ENCODE measurements at places on chromosomes 13 and 19. TPM values are rescaled to one million over a fixed set of nuclear protein-coding genes. Genes with fewer than 3 reads are reported as not detected.

The GPR12 gene
- not detected for polyA plus RNA-seq

The NLRP11 gene
- polyA plus RNA-seq, result not detected

The USPL1 gene
- polyA plus RNA-seq, result 17.7 TPM

The ATP4B gene
- polyA plus RNA-seq, result not detected

The CEBPA gene
- not detected for polyA plus RNA-seq

The RUBCNL gene
- 0.70 TPM for polyA plus RNA-seq

The NXNL1 gene
- polyA plus RNA-seq, result not detected

The ZNF284 gene
- polyA plus RNA-seq, result 2.7 TPM

The LILRB5 gene
- polyA plus RNA-seq, result not detected

The IGFLR1 gene
- 0.75 TPM for polyA plus RNA-seq

The GNA15 gene
- polyA plus RNA-seq, result not detected

The CERS1 gene
- polyA plus RNA-seq, result 0.23 TPM

The KANK3 gene
- 0.23 TPM for polyA plus RNA-seq

- H3K27ac ChIP-seq, result no peak overlapping the region
- H3K27me3 ChIP-seq, result no peaks in the 10 kb centered on the region
Measured at GRCh38 chr19:6473647-6474046, 7.9 kb downstream of the DENND1C start.

DNA sequence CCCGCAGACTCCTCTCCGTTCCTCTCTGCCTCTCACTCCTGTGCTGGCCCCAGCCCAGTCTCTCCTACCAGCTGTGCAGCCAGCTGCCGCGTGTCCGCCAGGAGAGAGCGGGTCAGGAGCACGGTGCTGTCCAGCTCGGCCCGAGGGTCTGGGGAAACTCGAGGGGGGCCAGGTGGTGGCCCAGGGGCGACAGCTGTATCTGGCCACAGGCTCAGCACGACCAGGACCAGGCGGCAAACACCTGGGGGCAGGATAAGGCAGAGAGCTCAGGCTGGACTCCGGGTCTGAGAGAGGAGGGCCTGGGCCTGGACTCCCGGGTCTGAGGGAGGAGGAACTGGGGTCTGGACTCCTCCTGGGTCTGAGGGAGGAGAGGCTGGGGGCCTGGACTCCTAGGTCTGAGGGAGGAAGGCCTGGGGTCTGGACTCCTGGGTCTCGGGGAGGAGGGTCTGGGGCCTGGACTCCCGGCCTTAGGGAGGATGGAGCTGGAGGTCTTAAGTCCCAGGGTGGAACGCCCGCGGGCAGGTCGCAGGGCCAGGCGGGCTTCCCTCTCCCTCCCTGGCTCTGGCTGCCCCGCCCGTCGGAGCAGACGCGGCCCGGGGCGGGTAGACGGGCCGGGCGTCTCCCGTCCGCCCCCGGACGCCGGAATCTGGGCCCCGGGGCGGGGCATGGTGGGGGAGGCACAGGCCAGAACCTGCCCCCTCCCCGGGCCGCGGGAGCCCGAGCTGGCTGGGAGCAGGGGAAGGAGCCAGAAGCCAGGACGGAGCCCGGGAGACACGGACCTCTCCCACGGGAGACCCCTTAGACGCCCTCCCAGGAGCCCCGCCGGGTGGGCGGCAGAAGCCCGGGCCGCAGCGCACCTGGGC lies 1.3 kb downstream of the IL11 start:
- no peak for DNase-seq
- H3K4me3 ChIP-seq, result peak overlapping the region; percentile 17

DNA sequence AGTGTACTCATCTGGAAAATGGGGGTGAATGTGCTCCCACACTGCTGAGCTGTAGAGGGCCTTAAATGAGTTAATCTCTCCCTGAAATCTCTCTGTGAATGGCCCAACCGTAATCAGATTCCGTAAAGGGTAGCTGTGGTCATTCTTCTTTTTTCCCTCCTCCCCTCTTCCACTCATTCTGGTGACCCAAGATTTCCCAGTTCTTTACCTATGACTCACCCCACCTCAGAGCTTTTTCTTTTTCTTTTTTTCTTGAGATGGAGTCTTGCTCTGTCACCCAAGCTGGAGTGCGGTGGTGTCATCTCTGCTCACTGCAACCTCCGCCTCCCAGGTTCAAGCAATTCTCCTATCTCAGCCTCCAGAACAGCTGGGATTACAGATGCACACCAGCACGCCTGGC lies 33.3 kb upstream of the MUC16 start:
- no peak overlapping the region for H3K4me3 ChIP-seq
- peak; percentile 51 for DNase-seq
- no peaks in the 10 kb centered on the region for H3K27me3 ChIP-seq
- H3K27ac ChIP-seq, result no peak overlapping the region

DNA sequence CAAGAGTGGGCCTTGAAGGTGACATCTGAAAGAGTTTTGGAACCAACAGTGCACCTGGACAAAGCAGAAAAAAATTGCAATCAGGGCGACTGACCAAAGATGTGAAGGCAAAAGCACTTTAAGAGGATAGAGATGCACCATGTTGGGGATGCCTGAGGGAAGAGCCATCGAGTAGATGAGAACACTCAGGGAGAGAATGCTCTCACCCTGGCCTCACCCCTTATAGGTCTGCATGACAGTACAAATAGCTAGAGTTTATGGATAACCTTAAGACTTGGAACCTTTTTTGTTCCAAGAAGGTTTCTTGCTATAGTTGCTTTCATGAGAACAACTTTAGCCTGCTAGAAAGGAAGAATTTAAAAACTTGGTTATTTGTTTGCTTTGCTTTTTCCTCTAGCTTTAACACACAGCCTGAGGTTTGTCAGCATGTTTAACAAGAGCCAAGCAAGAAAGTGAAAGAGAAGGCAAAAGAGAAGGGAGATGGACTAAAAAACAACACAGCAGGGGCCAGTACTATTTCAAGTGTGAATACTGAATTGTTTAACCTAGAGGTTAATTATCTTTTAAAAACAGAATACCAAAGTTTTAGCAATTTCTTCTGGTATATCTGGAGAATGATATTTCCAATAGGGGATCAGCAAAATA lies 418.9 kb downstream of the DIAPH3 start:
- no peaks in the 10 kb centered on the region for H3K36me3 ChIP-seq
- H3K27ac ChIP-seq, result no peak overlapping the region
- H3K4me1 ChIP-seq, result peaks cover 8% of the 10 kb centered on the region
- no peak for DNase-seq
- no peak overlapping the region for H3K4me3 ChIP-seq
- no peaks in the 10 kb centered on the region for H3K27me3 ChIP-seq

- no peak overlapping the region for H3K27ac ChIP-seq
- H3K4me1 ChIP-seq, result no peaks in the 10 kb centered on the region
- no peak for DNase-seq
- H3K4me3 ChIP-seq, result no peak overlapping the region
- H3K27me3 ChIP-seq, result no peaks in the 10 kb centered on the region
- H3K36me3 ChIP-seq, result no peaks in the 10 kb centered on the region
Measured at GRCh38 chr13:49840266-49840665, 47.8 kb upstream of the KPNA3 start.

DNA sequence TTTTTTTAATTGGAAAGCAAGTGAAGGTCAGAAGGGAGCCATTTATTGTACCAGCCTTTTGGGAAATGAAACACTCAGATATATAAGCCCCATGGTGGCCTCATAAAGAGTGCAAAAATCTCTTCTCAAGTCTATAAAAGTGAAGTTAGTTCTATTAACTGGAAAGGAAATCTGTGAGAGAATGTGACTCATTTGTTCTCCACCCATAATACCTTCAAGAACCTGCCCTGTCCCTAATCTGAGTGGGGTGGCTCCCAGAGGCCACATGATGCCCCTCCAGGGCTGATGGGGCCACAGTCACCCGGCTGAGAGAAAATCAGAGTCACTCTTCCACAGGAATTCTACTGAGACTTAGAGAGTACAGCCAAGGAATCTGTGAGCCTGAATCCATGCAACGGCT lies 65.8 kb upstream of the SERP2 start:
- H3K4me3 ChIP-seq, result no peak overlapping the region
- no peaks in the 10 kb centered on the region for H3K36me3 ChIP-seq
- peaks cover 29% of the 10 kb centered on the region for H3K4me1 ChIP-seq

- H3K27me3 ChIP-seq, result no peaks in the 10 kb centered on the region
- H3K4me3 ChIP-seq, result no peak overlapping the region
- H3K4me1 ChIP-seq, result no peaks in the 10 kb centered on the region
Measured at GRCh38 chr13:65562305-65562704, 1667.8 kb downstream of the PCDH9 start.

- H3K27me3 ChIP-seq, result peaks cover 7% of the 10 kb centered on the region
- DNase-seq, result no peak
- no peak overlapping the region for H3K4me3 ChIP-seq
- no peak overlapping the region for H3K27ac ChIP-seq
Measured at GRCh38 chr19:15471639-15472101, 7.3 kb upstream of the RASAL3 start.

DNA sequence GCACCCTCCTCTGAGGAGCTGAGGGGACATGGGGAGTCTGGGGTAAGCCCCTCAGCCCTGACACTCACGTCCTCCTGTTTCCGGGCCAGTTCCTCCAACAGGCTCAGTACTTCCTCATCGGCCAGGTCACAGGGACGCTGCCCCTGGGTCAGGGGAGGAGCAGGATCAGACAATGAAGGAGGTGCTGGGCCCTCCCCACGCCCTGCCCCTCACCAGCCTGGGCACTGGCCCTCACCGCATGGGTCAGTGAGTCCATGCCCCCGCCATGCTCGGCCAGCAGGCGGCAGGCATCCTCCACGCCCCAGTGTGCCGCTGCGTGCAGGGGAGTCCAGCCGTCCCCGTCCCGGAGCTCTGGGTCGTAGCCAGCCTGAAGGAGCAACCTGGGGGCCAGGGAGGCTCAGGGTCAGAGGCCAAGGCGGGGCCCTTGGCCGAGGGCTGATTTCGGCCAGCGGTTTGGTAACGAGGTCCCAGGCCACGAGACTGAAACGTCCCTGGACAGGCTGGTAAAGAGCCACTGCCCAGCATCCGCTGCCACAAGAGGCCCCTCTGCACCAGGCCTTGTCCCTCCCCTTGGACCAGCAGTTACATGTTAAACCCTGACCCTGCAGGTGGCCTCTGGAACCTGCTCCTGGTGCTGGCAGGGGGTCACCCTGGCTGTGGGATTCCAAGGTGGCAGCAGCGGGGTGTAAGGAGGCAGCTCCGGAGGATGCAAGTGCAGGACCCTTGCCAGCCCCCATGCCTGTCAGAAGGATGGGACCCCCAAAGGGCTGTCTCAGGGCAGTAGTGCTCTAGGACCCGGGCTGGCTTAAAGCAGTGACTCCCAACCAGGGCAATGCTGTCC lies 18.5 kb downstream of the PPP1R12C start:
- no peak for DNase-seq
- H3K4me3 ChIP-seq, result no peak overlapping the region
- H3K36me3 ChIP-seq, result peaks cover 20% of the 10 kb centered on the region
- no peaks in the 10 kb centered on the region for H3K27me3 ChIP-seq
- H3K27ac ChIP-seq, result peak overlapping the region; percentile 34

- H3K4me1 ChIP-seq, result peaks cover 12% of the 10 kb centered on the region
- H3K4me3 ChIP-seq, result no peak overlapping the region
- no peaks in the 10 kb centered on the region for H3K27me3 ChIP-seq
Measured at GRCh38 chr19:17307876-17308377, 1.4 kb upstream of the DDA1 start.

- no peaks in the 10 kb centered on the region for H3K4me1 ChIP-seq
- no peak within 1 kb of the TSS for H3K27ac ChIP-seq
- H3K4me3 ChIP-seq, result no peak within 1 kb of the TSS
- DNase-seq, result no peak
- no peaks in the 10 kb centered on the region for H3K36me3 ChIP-seq
Measured at GRCh38 chr19:54063350-54064116, at the start of gene VSTM1. VSTM1 (minus strand) TSS chr19:54063897; CDS start chr19:54063777, 120 bp downstream.

DNA sequence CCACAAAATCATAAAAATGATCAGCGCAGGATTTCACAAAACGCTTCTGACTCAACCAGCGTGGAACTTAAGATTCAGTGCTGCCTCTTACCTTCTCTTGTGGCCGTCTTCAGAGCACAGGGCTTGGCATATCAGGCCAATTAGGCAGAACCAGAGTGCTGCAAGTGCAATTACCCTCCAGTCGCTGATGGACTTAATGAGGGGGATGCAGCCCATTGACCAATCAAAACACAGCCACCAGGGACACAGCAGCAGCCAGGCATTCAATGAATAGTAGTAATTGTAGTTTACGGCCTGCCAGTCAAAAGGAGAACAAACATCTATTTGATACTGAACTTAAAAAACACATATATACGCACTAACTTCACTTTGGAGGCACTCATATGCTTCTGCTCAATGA lies 38.2 kb downstream of the TMTC4 start:
- no peaks in the 10 kb centered on the region for H3K36me3 ChIP-seq
- DNase-seq, result no peak
- no peak overlapping the region for H3K4me3 ChIP-seq
- H3K27me3 ChIP-seq, result no peaks in the 10 kb centered on the region

DNA sequence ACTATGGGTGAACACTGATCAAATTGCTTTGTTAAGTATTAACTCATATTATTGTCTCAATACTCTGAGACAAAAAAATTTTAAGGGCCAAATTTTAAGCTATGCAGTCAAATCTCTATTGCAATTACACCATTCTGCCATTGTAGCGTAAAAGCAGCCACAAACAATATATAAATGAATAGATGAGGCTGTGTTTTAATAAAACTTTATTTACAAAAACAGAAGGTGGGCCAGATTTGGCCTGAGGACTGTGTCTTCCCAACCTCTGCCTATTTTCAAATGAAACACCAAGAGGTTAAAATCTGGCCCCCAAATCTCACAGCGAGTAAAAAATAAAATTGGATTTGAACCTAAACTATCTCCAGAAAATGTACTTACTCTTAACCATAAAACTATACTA lies 51.7 kb downstream of the MBD3L2B start:
- H3K27ac ChIP-seq, result no peak overlapping the region
- H3K4me3 ChIP-seq, result no peak overlapping the region
- H3K4me1 ChIP-seq, result no peaks in the 10 kb centered on the region
- no peaks in the 10 kb centered on the region for H3K27me3 ChIP-seq
- no peaks in the 10 kb centered on the region for H3K36me3 ChIP-seq
- no peak for DNase-seq

- no peak overlapping the region for H3K27ac ChIP-seq
- H3K27me3 ChIP-seq, result peaks cover 23% of the 10 kb centered on the region
- H3K36me3 ChIP-seq, result no peaks in the 10 kb centered on the region
- no peaks in the 10 kb centered on the region for H3K4me1 ChIP-seq
Measured at GRCh38 chr13:51825165-51825592, 19.8 kb downstream of the TMEM272 start.

- no peaks in the 10 kb centered on the region for H3K27me3 ChIP-seq
- no peak overlapping the region for H3K4me3 ChIP-seq
- H3K27ac ChIP-seq, result no peak overlapping the region
- no peaks in the 10 kb centered on the region for H3K36me3 ChIP-seq
Measured at GRCh38 chr19:609004-609346, 19.3 kb downstream of the HCN2 start.

DNA sequence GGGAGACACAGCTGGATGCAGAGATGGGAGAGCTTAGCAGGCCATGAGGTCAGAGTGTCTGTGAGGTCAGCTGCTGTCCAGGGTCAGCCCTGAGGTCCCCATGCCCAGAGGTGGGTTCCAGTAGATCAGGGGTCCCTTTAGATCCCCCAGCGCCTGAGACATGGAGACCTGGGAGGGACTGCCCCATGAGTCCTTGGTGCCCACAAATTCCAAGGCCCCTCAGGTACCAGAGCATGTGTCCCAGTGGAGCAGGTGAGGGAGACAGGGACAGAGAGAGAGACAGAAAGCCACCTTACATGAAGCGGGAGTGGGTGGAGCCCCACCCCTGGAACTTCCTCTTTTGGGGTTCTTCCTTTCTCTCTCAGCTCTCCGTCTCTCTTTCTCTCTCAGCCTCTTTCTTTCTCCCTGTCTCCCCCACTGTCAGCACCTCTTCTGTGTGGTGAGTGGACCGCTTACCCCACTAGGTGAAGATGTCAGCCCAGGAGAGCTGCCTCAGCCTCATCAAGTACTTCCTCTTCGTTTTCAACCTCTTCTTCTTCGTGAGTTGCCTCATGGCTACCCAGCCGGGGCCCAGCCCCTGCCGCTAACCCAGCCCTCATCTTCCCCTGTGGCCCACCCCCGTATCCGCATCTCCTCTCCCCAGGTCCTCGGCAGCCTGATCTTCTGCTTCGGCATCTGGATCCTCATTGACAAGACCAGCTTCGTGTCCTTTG lies at the start of gene CD37:
Gene CD37, plus strand, starts transcription at position 336 of the 713 bp plus-strand sequence. Its CDS starts 135 bp downstream, at position 471.
- no peak within 1 kb of the TSS for H3K4me3 ChIP-seq
- H3K4me1 ChIP-seq, result peaks cover 4% of the 10 kb centered on the region
- no peaks in the 10 kb centered on the region for H3K36me3 ChIP-seq
- no peak within 1 kb of the TSS for H3K27ac ChIP-seq
- no peak for DNase-seq
